Activated CD4-positive, alpha-beta T cell treated with anti-CD3 and anti-CD28 coated beads for 24 hours (primary cell): ENCODE measurements at places on chromosomes 2 and 18.

DNA sequence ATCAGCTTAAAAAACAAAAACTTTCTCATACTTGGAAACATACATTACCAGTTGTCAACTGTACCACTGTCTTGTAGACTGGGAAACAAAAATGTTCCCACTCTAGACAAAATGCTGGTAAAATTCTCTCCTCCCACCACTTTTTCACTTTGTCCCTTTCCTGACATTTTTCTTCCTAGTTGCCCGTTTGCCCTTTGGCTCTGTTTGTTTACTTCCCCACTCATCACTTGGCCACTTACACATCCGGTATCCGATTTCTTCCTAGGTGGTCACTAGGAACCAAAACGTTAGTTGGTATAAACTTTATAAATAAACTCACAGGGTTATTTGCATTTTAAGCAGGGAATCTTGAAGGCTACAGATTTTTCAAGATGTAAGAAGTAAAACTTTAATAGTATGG lies 84.9 kb downstream of the METTL4 start:
- DNase-seq, result no peak

- DNase-seq, result no peak
Observed at GRCh38 chr2:240129731-240130392, 6.2 kb downstream of the COPS9 start.

GRCh38 chr2:15359716-15360531 lies 201.2 kb downstream of the NBAS start:
- no peak for DNase-seq

GRCh38 chr2:187482796-187483195 lies 34.7 kb upstream of the CALCRL start:
- no peak for DNase-seq
